Suppressor macrophage treated with lipopolysaccharide for 4 hours (primary cell): ENCODE measurements at places on chromosomes 7 and 10.

DNA sequence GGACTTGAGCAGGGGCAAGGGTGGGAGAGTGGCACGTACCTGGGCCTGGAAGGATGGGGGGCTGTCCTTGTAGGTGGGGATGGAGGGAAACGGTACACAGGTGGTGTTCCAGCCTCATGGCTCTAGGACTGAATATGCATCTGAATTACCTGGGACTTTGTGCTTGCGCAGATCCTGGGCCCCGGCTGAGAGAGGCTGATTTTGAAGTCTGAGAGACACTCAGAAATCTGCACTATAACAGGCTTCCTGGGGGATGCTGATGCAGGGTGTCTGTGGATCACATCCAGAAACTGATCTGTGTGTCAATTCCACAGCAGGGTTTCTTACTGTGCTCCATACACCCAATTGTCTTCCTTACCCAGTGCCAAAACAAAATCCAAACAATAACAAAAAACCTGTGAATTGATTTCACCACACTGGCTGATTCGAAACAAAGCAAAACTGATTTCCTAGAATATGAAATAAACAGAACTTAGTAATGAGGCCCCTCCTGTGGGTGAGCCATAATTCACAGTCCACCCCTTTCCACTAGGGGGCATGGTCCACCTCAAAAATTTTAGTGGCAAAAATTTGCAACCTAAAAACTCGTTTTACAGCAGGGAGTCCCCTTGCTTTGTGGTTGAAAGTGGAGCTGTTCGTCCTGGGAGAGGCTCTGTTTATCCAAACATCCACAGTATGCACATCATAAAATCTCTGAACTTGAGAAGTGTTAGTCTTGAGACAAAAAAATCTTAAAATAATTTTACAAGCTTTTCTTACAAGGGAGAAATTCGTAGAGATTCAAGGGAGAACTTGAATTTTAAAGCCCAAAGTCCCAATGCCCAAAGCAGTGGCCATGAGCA lies 32.0 kb upstream of the PLEKHA1 start:
- peak; percentile 73 for DNase-seq

- DNase-seq, result peak; percentile 87
Measured at GRCh38 chr10:11573497-11573896, 38.0 kb downstream of the USP6NL start.

GRCh38 chr10:100041306-100042002 lies 31.7 kb upstream of the DNMBP start:
- DNase-seq, result no peak

DNA sequence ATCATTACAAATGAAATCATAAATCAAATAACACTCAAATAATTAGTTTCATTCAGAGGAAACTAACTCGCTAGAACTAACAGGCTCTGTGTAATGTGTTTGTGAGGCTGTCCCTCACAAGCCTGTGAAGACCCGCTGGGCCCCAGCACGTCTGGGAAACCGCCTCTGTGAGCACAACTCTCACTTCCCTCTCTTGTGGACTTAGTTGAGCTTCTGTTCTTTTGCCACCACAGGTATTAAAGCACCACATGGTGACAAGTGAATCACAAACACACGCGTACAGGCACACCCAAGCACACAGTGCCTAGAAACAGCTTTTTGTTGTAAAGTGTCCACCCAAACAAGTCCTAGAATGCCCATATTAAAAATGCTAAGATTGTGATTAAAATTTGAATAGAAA lies 51.0 kb downstream of the ZNF777 start:
- no peak for DNase-seq

- no peak for DNase-seq
Measured at GRCh38 chr7:146423446-146423845, 306.8 kb downstream of the CNTNAP2 start.

DNA sequence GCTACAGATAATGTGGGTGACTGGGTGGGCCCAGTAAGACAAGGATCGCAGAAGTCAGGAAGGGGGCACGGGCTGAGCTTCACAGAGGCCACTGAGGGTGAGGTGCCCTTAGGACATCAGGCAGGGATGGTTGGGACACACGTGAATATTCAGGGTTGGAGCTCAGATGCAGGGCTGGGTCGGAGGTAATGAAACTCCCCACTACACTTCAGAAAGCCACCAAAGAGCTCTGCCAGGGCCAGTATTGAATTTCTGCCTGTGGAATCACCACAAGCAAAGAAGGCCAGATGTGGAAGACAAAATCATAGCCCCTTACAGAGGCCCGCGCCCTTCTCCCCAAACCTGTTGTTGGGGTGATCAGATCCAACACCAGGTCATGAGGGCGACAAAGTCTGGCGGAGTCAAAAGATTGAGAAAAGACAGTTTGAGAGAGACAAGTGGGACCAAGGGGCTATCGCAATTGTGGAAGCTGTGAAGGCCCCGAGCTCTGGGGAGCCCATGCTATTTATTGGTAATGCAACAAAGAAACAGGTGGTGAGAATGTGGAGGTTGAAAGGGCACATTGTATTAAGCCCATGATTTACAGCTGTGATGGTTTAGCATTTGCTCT lies 42.4 kb downstream of the STRA8 start:
- DNase-seq, result no peak

DNA sequence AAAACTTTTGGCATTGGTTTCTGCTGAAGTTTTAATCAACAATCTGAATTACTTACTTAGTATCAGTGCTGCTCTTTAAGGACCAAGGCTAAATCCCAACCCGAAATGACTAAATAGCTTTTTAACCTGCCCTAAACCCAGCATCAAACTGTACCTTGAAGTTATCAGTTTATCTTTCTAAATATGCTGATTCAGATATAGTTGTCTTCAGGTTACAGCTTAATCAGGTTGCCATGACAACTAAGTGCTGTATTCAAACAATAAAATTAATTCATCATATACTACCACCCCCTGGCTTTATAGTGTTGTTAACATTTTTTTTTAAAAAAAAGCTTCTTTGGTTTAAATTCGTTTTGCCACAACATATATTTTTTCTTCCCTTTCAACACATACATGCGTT lies 239.6 kb downstream of the TWIST1 start:
- DNase-seq, result no peak

GRCh38 chr7:5532536-5533335 lies 109.1 kb upstream of the TNRC18 start:
- DNase-seq, result peak; percentile 67

DNA sequence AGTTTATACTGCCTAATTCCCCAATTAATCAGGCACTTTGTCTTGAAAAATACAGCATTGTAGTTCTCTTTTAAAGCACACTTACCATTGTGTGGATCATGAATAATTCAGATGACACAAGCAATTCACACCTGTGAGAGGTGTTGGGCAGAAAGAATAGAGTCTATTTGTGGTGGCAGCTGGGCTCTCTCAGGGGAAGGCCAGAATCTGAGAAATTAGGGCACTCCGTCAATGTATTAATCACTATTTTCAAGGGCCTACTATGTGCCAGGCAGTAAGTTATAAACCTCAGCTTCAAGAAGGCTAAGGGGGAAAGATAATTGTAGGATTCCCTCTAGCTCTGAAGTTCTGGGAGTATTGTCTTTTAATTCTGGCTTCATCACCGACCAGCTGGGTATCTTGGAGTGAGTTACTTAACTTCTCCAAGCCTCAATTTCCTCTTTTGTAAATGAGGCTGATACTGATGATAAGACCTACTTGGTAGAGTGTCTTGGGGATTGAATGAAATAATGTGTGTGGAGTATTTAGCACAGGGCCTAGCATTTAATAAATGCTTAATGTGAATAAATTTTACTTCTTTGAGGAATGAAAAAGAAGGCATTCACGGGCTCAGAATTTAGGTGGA lies 2.5 kb downstream of the CHN2 start:
- DNase-seq, result peak; percentile 34

- DNase-seq, result peak; percentile 93
Measured at GRCh38 chr10:89296220-89296648, 5.6 kb upstream of the IFIT2 start.

DNA sequence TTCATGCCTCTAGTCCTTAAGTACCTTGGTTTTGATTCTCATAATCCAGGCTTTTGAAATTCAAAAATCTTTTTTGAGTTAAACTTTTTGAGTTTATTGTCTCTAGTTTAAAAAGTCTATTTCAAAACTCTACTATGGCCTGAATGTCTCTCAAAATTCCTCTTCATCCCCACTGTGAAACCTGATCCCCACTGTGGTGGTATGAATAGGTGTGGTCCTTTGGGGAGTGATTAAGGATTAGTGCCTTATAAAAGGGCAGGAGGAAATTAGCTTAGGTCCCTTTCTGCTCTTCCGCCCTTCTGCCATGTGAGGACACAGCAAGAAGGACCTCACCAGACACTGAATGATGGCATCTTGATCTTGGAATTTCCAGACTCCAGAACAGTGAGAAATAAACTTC lies 44.1 kb upstream of the JAZF1 start:
- DNase-seq, result no peak

GRCh38 chr10:127899766-127900387 lies 7.0 kb upstream of the PTPRE start:
- peak; percentile 79 for DNase-seq

GRCh38 chr7:141242568-141242967 lies 168.7 kb downstream of the TMEM178B start:
- DNase-seq, result no peak

GRCh38 chr7:55521512-55521911 lies 50.8 kb downstream of the VOPP1 start:
- no peak for DNase-seq

DNA sequence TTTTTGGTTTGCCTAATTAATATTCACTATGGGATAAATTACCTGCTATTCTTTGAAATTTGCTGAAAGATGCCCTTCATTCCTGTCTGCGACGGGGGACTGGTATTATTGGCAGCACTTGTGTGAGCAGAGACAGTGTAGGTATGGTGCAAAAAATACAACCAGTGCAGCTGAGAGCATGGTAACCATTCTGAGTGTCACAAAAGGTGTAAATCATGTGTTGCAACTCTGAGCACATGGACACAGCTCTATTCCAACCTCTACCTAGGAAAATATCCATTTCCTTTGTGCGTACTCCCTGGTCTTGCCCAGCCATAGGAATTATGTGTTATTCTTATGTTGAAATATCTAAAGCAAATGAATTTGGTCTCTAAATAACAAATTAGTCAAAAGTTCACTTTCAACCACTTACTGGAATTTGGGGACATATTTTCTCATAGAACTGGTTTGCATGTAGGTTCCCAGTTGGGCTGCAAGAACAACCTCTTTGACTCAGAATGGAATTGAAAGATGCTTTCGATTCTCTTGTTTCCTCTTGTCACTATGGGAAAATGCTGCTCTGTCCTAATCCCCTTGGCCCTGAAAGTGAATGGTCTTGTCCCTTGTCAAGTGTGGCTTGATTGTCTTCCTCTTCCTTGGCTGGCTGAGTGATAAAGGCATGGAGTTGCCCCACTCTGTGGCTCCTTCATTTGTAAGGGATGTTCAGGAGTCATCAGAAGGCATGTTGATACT lies 57.0 kb downstream of the CELF2 start:
- DNase-seq, result peak; percentile 12

DNA sequence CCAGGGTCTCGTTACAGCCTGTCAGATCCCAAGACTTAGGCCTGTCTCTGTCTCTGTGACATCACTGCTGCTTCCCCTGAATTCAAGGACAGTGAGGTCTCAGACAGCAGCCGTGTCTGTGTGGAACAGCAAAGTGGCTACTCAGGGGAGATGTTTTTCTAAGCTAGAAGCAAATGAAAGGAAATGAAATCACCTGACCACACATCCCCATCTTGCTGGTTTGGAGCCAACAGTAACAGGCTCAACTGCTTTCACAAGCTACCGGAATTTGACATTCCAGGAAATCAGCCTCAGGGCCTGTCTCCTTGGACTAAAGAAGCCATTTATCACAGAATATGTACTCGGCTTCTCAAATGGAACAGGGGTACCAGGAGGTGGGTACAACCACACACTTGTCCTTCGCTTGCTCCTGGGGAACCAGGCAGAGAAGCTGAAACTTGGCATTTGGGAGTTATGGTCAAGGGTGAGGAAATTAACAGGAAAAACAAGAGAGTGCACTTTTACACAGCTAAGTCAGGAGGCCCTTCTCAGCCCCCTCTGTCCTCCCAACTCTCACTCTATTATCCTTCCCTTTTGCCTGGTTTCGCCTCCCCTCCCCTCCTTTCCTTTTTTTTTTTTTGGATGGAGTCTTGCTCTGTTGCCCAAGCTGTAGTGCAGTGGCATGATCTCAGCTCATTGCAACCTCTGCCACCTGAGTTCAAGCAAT lies 73.2 kb downstream of the SPDYE5 start:
- peak; percentile 3 for DNase-seq

DNA sequence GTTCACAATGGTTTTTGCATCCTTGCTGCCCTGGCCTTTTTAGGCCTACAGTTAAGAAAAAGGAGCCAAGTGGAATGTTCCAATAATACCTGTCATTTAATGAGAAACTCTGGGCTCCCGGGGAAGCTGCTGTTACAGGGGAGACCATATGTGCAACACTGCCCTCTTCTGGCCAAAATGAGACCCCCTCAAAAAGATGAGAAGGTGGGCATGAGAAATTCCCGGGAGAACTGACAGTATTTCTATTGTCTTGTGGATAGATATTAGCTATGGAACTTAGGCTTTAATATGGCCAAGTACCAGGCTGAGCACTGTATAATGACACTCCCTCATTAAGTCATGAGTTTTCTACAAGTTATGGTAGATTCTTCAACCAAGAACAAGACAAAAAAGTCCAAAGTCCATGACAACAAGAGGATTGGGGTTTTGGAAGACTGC lies 99.4 kb downstream of the CCDC3 start:
- DNase-seq, result peak; percentile 39

- no peak for DNase-seq
Measured at GRCh38 chr10:5601826-5602495, 64.4 kb downstream of the ASB13 start.

DNA sequence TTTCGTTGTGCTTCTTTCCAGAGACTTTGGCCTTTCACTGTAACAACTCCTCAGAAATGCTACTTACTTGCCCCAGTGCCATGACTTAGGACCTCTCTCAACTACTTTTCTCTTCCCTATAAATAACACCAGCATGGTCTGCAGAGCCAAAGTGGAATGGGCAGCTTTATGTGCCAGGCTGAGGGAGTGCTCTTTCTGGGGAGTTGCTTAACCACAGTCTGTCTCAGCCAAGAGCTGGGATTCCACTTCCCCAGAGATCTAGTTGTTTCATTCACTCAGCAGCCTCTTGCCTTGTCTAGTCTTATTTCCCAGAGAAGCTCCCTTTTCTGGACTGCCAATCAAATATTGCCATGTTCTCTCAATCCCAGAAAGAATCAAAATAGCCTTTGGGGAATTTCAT lies 912.2 kb downstream of the GRID1 start:
- DNase-seq, result no peak

DNA sequence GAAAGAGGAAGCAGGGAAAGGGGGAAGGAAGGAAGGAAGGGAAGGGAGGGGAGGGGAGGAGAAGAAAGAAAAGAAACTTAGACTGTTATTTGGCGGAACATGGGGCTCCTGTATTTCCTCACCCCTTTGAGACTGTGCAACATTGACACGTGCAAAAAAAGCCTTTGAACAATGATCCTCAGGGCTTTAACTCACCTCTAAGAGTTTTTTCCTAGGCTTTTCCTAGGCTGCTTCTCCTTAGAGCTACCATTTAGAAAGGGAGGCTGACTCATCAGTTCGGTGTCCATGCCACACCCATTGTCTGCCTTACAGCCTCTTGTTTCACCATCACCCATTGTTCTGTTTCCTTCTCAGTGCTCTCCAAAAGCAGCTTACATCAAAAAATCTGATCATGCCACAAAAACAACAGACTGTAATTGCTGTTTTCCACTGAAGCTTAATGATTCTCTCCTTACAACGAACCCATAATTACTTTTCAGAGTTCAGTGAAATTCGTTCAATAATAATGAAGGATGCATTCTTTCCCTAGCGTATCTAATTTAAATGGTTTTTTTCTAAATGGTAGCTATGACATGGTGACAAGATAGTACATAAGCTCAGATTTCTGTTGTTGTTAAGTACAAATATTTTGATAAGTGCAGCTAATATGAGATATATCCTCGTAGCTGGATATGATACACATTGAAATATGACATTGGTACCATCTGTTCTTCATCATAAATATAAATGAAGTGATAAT lies 90.8 kb downstream of the PRLHR start:
- peak; percentile 49 for DNase-seq
